ENCODE measurements at places on chromosomes 1 and 21. TPM values are rescaled to one million over a fixed set of nuclear protein-coding genes. Genes with fewer than 3 reads are reported as not detected.

Gene MEX3A
- total RNA-seq, result 2.2 TPM

Gene MAEL
- total RNA-seq, result not detected

Gene DENND2C
- 0.40 TPM for total RNA-seq

Gene S100A12
- not detected for total RNA-seq

Gene OR14K1
- not detected for total RNA-seq

Gene LRRC53
- total RNA-seq, result not detected

Gene ANGPTL3
- not detected for total RNA-seq

Gene ACTL8
- 1.8 TPM for total RNA-seq

Gene SLX9
- 59.7 TPM for total RNA-seq

Gene PDZK1IP1
- total RNA-seq, result 8.7 TPM

Gene ARHGEF10L
- 6.1 TPM for total RNA-seq

Gene PADI4
- not detected for total RNA-seq

Gene RNU1-3
- total RNA-seq, result 9.0 TPM

Gene LCE1A
- not detected for total RNA-seq

Gene TMEM51
- 28.6 TPM for total RNA-seq

Gene TNFRSF8
- total RNA-seq, result 0.05 TPM

Gene COL11A1
- total RNA-seq, result 1.7 TPM

Gene TSSK3
- total RNA-seq, result 0.15 TPM

Gene BEST4
- total RNA-seq, result 0.35 TPM

Gene ZNF683
- total RNA-seq, result not detected

Gene GFI1
- total RNA-seq, result 0.20 TPM

Gene THEM5
- not detected for total RNA-seq

Gene DIO1
- not detected for total RNA-seq

Gene UBE2Q1
- total RNA-seq, result 56.7 TPM

Gene CLCA4
- total RNA-seq, result not detected

Gene KCNE2
- total RNA-seq, result not detected

Gene UTS2
- not detected for total RNA-seq

Gene RIMKLA
- total RNA-seq, result 0.74 TPM

Gene SYCP1
- total RNA-seq, result not detected

Gene KRTAP19-3
- not detected for total RNA-seq

Data from A549 treated with Hydrocortisone at 1 μM for 4 hours (cell line).